ENCODE measurements at places on chromosomes 11 and 22.

GRCh38 chr11:87447606-87448005 lies 409.9 kb downstream of the TMEM135 start:
- DNase-seq = no peak

DNA sequence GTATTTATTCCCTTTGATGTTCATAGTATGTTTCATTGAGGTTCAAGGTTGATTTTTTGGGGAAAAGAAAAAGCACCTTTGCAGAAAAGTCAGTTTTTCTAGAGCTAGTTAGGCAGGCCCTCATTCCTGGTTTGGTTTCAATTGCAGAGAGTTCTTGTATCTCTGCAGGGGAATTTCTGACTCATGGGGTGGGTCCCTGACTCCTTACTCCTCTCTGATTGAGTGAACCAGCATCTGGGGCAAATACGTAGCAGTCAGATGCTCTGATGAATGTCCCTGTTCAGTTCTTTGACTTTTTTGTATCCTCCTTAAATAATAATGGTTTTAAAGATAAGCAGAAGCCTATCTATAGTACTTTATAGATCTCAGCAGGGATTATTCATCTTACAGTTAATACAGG lies 7.7 kb upstream of the NCR3LG1 start:
- peak; percentile 54 for DNase-seq

GRCh38 chr11:60498853-60499252 lies 6.3 kb downstream of the MS4A12 start:
- no peak for DNase-seq

GRCh38 chr11:99535406-99535805 lies 514.7 kb downstream of the CNTN5 start:
- DNase-seq = no peak

- no peak for DNase-seq
These were observed 44.1 kb upstream of the CDON start for GRCh38 chr11:126106594-126107328.

GRCh38 chr11:83282084-83282716 lies 4.0 kb downstream of the CCDC90B start:
- DNase-seq = no peak

DNA sequence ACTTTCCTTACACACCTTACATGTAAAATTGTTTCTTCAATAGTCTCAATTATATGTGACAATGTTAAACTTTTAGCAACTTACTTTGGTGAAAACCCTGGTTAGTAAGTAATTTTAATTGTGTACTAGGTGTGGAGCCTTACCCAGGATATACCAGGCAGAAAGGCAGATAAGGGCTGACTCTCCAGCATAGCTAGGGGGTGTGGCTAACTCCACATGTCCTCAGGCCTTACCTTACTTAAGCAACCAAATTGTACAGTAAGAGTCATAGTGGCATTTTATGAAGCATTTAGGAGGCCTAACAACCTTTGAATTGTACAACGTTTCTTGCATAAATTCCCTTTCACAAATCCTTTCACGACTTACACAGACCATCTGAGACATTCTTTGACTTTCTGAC lies 118.2 kb upstream of the OR9Q1 start:
- DNase-seq = no peak

DNA sequence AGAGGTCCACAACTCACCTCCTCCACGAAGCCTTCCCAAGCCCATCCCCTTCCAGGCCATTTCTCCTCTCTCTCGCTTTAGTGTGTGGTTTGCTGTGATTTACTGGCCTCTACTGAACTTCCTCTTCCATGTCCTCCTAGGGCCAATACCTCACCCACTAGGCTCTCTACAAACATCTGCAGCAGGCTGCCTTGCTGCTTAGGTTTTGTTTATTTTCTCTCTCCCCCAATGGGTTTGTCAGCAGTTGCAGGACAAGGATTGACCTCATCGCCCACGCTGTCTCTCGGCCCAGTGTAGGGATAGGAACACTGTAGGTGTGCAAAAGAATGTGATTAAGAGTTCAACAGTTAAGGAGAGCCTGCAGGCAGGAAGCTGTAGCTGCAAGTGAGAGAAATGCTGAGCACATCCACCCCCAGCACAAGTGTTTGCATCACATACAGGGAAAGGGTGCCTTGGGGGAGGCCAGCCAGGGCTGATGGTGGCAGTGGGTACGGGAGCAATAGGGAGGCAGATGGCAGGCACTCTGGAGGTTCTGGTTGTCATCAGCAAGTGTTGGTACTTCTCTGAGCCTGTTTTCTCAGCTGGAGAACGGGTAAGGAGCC lies 1.4 kb downstream of the PC start:
- DNase-seq = no peak

DNA sequence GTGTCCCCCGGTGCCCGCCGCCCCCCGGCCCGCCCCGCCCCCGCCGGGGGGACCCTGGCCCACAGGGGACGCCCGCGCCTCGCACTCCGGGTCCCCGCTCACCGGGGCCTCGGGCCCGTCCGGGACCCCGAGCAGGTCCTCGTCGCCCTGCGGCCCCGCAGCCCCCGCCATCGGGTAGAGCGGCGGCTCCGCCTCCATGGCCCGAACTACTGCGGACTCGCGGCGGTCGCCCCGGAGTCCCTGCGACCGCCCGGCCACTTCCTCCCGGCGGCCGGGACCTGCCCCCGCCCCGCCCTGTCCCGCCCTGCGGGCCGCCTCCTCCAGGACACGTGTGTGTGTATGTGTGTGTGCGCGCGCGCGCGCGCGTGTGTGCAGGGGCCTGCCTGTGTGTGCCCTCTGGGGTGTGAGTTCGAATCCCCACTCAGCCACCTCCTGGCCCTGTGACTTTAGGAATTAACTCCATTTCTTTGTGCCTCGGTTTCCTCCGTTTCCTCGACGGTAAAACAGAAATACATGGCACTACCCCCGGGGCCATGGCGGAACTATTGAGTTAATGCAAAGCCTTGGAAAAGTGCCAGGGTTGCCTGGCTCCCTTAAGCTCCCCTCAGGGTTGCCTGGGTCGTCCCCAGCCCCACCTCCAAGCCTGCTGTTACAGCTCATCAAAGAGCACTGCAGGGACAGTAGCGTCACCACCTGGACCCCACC lies at the start of gene UNC93B1:
Gene UNC93B1 (minus strand): TSS at position 252 of the 705 bp plus-strand sequence. CDS start 54 bp downstream, at position 198.
- DNase-seq = no peak

- DNase-seq = peak; percentile 41
These were observed 42.6 kb upstream of the SMCO4 start for GRCh38 chr11:93585758-93586157.

DNA sequence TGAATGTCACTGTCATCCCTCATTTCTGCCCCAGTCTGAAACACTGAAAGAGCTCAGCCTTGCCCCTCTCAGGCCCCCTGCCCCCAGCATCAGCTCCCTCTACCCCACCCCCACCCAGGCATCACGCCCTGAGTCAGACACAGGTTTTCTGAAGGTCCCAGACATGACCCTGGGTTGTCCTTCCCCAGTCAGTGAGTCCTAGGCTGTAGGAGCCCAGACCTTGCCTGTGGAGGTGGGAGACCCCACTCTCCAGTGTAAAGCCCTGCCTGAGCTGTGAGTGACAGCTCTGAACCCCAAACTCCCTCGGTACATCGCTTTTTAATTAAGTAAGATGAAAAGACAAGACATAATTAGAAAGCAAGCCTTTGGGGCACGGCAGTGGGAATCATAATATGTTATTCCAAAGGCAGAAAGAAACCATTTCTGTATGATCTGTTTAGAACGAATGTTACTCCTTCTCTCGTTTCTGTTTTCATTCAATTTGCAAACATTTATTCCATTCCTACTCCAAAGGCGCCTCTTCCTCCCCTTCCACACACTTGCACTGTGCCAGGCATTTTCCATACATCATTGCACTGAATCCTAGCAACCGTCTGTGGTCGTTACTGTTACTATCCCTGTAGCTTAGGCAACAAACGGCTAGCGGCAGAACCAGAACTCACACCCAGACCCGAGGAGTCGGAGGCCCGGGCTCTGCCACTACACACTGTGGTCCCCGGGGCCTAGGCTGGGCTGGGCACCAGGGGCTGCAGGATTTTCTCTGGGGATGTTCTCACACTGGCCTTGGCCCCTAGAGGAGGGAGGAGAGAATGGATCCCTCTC lies 63.4 kb downstream of the CD6 start:
- no peak for DNase-seq

GRCh38 chr11:64225608-64226506 lies at the start of the genes NUDT22 and TRPT1:
NUDT22 (plus strand) TSS chr11:64226274; CDS start chr11:64226653, 379 bp downstream.
TRPT1 (minus strand) TSS chr11:64226186; CDS start chr11:64225860, 326 bp downstream.
- no peak for DNase-seq

DNA sequence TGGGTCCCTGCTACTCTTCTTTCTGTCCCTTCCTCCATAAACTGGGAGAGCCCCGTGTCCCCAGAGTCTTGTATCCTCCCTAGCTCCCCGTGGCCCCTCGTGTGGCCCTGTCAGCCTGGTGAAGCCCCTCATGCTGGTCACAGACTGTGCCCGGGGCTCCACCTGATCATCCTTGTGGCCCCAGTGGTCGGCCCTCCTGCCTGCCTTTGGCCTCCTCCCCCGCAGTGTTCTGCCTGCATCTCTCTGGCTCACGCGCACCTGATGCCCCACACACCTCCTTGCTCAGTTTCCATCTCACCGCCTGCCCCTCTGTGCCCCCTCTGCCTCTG lies 1.2 kb upstream of the CABP2 start:
- DNase-seq = no peak

GRCh38 chr22:39937906-39938305 lies 22.3 kb upstream of the TMA7B start:
- DNase-seq = no peak

GRCh38 chr11:7520981-7521487 lies 7.2 kb downstream of the PPFIBP2 start:
- DNase-seq = no peak

GRCh38 chr11:86940122-86940777 lies 14.9 kb downstream of the FZD4 start:
- DNase-seq = no peak

DNA sequence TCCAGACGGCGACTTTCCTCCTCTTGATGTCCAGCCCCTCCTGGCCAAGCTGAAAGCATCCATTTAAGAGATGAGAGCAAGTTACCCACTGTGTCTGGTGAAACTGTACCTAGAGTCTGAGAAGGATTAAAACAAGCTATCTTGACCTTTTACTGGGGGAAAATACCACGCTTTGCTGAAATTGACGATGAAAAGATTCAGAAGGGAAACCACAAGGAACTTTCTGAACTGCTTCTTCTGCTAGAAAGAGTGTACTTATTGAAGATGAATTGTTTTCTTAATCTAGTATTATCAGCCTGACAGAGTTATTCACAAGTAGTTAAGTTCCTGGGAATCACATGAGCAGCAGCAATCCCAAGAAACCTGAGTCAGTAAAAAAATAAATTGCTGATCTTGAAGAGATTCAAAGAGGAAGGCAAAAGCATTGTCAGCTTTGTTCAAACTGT lies 13.1 kb upstream of the MS4A6A start:
- DNase-seq = no peak

DNA sequence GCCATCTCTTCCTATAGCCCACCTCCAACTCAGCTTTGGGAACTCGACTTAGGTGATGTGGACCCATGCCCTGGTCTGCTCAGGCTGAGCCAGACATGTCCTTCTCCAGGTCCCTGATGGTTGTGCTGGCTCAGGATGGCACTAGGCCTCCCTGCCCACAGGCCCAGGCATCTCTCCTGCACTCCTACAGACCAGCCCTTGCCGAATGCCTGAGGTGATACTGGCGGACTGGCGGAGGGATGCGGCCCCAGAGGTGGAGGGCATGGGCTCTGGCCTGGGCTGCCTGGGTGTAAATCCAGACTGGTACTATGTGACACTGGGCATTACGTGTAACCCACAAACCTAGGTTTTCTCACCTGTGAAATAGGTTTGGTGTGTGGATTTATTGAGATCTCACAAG lies 352.8 kb downstream of the SHANK2 start:
- DNase-seq = no peak

DNA sequence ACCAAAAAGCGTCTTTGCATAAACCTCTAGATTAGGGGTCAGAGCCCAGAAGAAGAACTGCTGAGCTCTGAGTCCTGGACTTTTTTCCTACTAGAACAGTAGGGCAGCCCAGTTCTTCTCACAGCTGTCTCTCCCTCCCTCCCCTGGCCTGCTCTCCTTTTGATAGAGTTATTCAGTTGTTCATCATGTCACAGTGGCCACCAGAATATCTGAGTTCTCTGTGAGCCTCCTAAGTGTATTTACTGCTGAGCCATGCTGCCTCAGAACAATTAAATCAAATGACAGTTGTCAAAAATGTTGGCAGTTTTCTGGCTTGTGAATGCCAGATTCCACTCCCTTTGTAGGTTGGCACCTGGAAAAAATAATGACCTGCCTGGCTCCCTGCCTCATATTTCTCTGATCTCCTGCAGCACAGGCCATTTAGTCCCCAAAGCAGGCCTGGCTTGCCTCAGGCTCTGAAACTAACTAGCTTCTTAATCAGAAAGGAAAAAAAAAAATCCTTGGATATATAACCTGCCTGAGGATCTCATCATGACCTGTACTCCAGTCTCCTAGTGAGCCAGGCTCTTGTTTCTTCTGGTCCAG lies 377.4 kb upstream of the LARGE1 start:
- no peak for DNase-seq

DNA sequence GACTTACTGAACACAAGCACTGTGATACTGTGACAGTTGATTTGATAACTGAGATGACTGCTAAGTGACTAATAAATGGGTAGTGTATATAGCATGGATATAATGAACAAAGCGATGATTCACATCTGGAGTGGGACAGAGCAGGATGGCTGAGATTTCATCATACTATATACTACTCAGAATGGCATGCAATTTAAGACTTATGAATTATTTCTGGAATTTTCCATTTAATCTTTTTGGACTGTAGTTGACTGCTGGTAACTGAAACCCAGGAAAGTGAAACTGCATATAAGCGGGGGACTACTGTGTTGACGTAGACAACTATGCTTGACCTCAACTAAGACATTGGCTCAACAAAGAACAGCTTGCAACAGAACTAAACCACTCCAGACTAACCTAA lies 20.0 kb upstream of the NUCB2 start:
- DNase-seq = peak; percentile 79

GRCh38 chr11:45053736-45054446 lies 92.5 kb upstream of the PRDM11 start:
- DNase-seq = no peak

DNA sequence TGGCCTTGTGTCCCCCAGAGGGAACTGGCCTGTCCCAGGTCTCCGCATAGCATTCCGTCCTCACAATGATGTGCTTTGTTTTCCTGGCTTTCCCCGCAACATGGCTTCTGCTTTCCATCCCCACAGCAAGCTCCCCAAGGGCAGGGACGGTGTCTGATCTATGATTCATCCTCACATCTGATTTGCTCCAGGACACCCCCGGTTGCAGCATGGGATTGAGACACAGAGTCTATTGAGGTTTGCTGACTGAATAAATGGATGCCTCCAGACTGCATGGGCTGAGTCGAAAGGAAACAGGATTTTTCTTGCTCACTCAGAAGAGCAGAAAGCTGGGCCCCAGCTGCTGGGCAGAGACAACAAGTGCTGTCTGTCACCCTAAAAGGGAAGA lies 40.2 kb downstream of the LMO1 start:
- DNase-seq = no peak

GRCh38 chr11:47403571-47403970 lies 4.8 kb upstream of the SLC39A13 start:
- DNase-seq = no peak

DNA sequence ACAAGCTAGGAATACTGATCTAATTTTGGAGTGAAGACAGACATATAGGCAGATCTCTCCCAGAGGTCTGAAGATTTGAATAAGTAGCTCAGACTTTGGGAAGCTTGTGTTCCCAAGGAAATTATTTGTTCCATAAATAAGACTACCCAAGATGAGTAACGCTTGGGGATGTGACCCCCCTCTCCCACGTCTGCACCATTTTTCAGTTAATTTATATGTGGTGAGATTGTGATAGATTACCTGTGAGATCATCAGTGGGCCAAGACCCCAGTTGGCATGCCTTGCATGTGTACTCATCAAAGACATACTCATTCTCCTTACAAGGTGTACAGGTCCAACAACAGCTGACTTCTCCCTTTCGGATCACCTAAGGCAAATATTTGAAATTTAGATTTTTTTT lies 252.8 kb upstream of the CTSC start:
- DNase-seq = no peak

GRCh38 chr22:48919187-48919590 lies 908.5 kb downstream of the BRD1 start:
- DNase-seq = no peak

All from GM04503 (cell line).